ENCODE measurements at places on chromosomes 7 and 10.

GRCh38 chr10:24465124-24465874, 256.4 kb downstream of the KIAA1217 start:
- no peaks in the 10 kb centered on the region for H3K36me3 ChIP-seq
- peak overlapping the region; percentile 19 for H3K4me3 ChIP-seq
- no peaks in the 10 kb centered on the region for H3K27me3 ChIP-seq
- no peaks in the 10 kb centered on the region for H3K4me1 ChIP-seq
- H3K27ac ChIP-seq: peak overlapping the region; percentile 74
- DNase-seq: peak; percentile 45

DNA sequence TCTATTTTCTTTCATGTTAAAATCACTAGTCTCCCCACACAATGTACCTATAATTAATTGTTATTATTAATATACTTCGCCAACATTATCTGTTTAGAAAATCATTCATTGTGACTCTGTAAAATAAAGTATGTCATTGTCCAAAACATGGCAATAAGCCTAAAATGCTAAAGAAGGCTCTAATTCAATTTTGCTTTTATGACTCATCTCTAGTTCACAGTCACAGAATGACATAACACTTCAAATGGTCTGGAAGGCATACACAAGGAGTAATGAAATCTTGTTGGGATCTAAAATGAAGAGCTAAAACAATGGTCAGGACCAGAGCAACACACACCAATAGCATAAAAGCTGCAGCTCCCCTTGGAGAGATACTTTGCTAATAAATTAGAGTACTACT, 505.8 kb downstream of the GPAM start:
- no peaks in the 10 kb centered on the region for H3K27me3 ChIP-seq
- H3K27ac ChIP-seq: no peak overlapping the region
- H3K4me3 ChIP-seq: no peak overlapping the region
- DNase-seq: no peak
- H3K36me3 ChIP-seq: no peaks in the 10 kb centered on the region
- H3K4me1 ChIP-seq: no peaks in the 10 kb centered on the region

GRCh38 chr10:127415116-127415515, 134.0 kb upstream of the NPS start:
- no peak overlapping the region for H3K27ac ChIP-seq
- no peak for DNase-seq
- no peaks in the 10 kb centered on the region for H3K27me3 ChIP-seq
- no peaks in the 10 kb centered on the region for H3K4me1 ChIP-seq
- H3K4me3 ChIP-seq: no peak overlapping the region

GRCh38 chr7:94266238-94266644, 128.5 kb upstream of the COL1A2 start:
- DNase-seq: peak; percentile 19
- H3K27ac ChIP-seq: no peak overlapping the region
- no peaks in the 10 kb centered on the region for H3K36me3 ChIP-seq
- H3K4me3 ChIP-seq: no peak overlapping the region
- no peaks in the 10 kb centered on the region for H3K4me1 ChIP-seq
- H3K27me3 ChIP-seq: no peaks in the 10 kb centered on the region

GRCh38 chr7:7251742-7252141, 69.4 kb downstream of the C1GALT1 start:
- no peaks in the 10 kb centered on the region for H3K4me1 ChIP-seq
- no peak for DNase-seq
- no peaks in the 10 kb centered on the region for H3K27me3 ChIP-seq
- no peak overlapping the region for H3K4me3 ChIP-seq
- no peaks in the 10 kb centered on the region for H3K36me3 ChIP-seq
- H3K27ac ChIP-seq: no peak overlapping the region

DNA sequence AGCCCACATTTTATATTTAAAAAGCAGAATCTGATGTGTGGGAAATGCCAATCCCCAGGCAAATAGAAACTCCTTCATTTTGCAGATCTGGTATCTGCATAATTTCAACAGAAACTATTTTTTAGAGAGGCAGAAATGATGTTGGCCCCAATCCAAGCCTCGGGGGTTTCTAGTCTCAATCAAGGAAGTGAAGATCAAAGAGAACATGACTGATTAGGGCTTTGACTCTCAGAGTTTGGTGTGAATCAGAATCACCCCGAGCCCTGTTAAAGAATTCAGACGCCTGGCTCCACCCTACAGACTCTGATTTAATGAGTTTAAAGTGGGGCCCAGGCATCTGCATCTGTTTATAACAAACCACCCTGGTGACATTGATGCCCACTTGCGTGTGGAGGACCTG, 36.7 kb upstream of the UBE2H start:
- H3K4me1 ChIP-seq: no peaks in the 10 kb centered on the region
- DNase-seq: no peak
- H3K27ac ChIP-seq: no peak overlapping the region
- no peak overlapping the region for H3K4me3 ChIP-seq

DNA sequence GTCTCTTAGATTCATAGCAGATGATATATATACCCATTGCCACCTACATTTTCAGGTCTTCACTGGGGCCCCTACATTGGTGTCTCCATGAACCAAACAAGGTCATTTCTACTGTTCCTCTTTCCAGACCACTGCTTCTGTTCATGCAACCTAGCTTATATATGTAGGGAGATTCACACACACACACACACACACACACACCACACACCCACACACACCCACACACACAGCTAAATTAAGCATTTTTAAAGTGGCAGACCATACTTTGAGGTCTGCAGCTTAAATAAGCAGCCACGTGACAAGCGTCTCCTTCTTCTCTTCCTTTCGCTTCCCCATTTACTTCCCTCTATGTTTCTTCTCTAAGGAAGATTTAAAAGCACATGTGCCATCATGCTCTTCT, 70.0 kb upstream of the CC2D2B start:
- H3K27ac ChIP-seq: no peak overlapping the region
- no peaks in the 10 kb centered on the region for H3K27me3 ChIP-seq
- no peaks in the 10 kb centered on the region for H3K4me1 ChIP-seq
- H3K4me3 ChIP-seq: no peak overlapping the region

GRCh38 chr10:123459371-123460091, 206.6 kb upstream of the GPR26 start:
- no peak for DNase-seq
- no peak overlapping the region for H3K4me3 ChIP-seq
- H3K27me3 ChIP-seq: no peaks in the 10 kb centered on the region
- no peaks in the 10 kb centered on the region for H3K4me1 ChIP-seq

DNA sequence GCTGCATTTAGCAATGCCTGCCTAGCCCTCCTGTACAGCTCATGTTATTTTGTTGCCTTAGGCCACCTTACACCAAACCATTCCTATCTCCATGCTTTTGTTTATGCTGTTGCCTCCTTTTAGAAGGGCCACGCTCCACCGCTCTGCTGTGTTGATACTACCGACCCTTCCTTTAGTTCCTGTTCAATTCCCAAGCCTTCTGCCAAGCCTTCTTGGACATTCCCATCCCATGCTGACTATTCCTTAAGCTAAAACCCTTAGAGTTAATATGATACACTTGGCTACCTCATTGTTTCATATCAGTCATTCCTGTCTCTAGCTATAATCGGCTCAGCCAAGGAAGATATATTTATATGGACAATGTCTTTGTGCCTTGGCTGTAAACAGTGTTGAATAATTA, 705.5 kb downstream of the LRMDA start:
- DNase-seq: no peak
- no peak overlapping the region for H3K27ac ChIP-seq
- no peaks in the 10 kb centered on the region for H3K27me3 ChIP-seq
- H3K4me1 ChIP-seq: no peaks in the 10 kb centered on the region

DNA sequence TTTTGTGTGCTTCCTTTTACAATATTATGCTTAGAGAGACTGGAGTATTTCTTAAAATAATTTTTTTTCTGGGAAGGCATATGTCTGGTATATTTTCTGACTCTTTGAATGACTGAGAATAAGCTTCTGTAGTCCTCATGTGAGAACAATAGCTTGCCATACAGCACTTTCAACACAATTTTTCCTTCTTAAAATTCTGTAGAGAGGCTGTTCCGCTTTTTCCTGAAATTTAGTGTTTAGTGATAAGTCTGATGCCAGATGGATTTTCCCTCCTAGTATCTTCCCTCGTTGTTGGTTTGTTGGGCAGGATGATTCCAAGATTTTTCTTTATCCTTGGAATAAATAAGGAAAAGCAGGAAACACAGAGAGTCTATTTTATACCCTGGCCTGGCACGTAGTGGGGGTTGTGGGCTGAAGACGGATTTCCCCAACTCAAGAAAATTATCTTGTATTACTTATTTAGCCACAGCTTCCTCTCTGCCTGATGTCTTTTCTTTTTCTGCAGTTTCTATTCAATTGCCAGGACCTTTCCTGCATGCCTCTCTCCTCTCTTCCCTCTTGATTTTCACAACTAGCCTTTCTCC, 111.2 kb downstream of the AOAH start:
- no peak for DNase-seq
- H3K27ac ChIP-seq: no peak overlapping the region
- H3K27me3 ChIP-seq: no peaks in the 10 kb centered on the region
- H3K4me1 ChIP-seq: no peaks in the 10 kb centered on the region
- H3K4me3 ChIP-seq: no peak overlapping the region
- H3K36me3 ChIP-seq: no peaks in the 10 kb centered on the region

- DNase-seq: no peak
- H3K36me3 ChIP-seq: no peaks in the 10 kb centered on the region
- H3K4me3 ChIP-seq: no peak overlapping the region
- H3K27me3 ChIP-seq: no peaks in the 10 kb centered on the region
- H3K4me1 ChIP-seq: no peaks in the 10 kb centered on the region
Measured at GRCh38 chr10:99123336-99123735, 112.3 kb downstream of the HPSE2 start.

GRCh38 chr10:98418665-98419468, 3.9 kb upstream of the PYROXD2 start:
- peaks cover 4% of the 10 kb centered on the region for H3K4me1 ChIP-seq
- no peak overlapping the region for H3K4me3 ChIP-seq
- no peak overlapping the region for H3K27ac ChIP-seq
- H3K36me3 ChIP-seq: peaks cover 13% of the 10 kb centered on the region
- no peaks in the 10 kb centered on the region for H3K27me3 ChIP-seq
- no peak for DNase-seq

- no peaks in the 10 kb centered on the region for H3K4me1 ChIP-seq
- no peak overlapping the region for H3K27ac ChIP-seq
- H3K4me3 ChIP-seq: no peak overlapping the region
- no peaks in the 10 kb centered on the region for H3K27me3 ChIP-seq
- H3K36me3 ChIP-seq: no peaks in the 10 kb centered on the region
Measured at GRCh38 chr7:2487586-2488271, 11.5 kb upstream of the GRIFIN start.

DNA sequence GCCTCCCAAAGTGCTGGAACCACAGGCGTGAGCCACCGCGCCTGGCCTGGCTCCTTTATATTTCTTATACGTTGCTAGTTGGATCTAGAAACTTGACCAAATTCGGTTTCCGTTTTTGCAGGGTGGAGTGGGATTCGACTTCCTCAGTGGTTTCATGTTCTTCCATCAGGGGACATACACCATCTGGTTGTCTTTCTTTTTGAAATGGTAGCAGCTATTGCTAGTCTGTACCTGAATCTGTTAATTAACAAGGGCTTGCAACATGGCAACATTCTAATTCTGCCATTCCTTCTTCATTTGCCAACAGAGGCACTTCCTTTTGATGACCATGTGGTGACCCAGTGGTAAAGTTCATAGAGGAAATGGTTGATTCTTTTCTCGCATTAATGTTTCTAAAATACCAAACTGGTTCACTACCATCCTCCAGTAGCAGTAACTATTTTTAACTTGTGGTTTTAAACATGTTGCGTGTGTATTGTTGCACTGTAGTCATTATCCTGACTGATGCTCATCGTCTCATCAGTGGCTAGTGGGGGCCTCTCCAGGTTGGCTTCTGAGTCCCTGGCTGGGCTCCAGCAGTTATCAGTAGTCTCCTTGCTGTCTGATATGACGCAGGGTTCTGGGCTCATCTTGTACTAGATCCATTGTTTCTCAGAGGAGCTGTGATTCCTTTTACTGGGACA, 159.2 kb downstream of the RGS10 start:
- no peaks in the 10 kb centered on the region for H3K27me3 ChIP-seq
- no peak overlapping the region for H3K4me3 ChIP-seq

DNA sequence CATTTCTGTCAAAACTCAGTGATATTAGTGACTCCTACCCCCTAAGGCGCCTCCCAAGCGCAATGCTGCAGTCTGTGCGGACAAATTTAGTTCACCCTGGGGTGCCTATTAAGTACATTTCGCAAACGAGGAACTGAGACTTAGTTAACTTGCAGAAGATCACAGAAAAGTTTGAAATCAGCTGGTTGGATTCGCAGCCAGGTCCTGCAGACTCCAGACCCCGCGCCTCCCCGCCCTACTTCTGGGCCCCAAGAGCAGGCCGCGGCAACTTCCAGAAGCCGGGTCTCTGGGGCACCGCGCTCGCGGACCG, 588 bp downstream of the CYREN start:
- peaks cover 6% of the 10 kb centered on the region for H3K4me1 ChIP-seq
- H3K27me3 ChIP-seq: no peaks in the 10 kb centered on the region
- DNase-seq: no peak
- H3K36me3 ChIP-seq: no peaks in the 10 kb centered on the region
- H3K4me3 ChIP-seq: peak overlapping the region; percentile 86

- H3K27me3 ChIP-seq: no peaks in the 10 kb centered on the region
- H3K27ac ChIP-seq: no peak overlapping the region
- no peak for DNase-seq
- H3K4me1 ChIP-seq: no peaks in the 10 kb centered on the region
- H3K4me3 ChIP-seq: no peak overlapping the region
- H3K36me3 ChIP-seq: no peaks in the 10 kb centered on the region
Measured at GRCh38 chr7:27774717-27775328, 34.9 kb downstream of the TAX1BP1 start.

GRCh38 chr7:108308903-108309302, 147.3 kb downstream of the NRCAM start:
- H3K36me3 ChIP-seq: no peaks in the 10 kb centered on the region
- H3K4me1 ChIP-seq: no peaks in the 10 kb centered on the region
- H3K27me3 ChIP-seq: no peaks in the 10 kb centered on the region
- no peak overlapping the region for H3K4me3 ChIP-seq

GRCh38 chr7:5255832-5256231, 26.9 kb upstream of the SLC29A4 start:
- no peaks in the 10 kb centered on the region for H3K4me1 ChIP-seq
- no peaks in the 10 kb centered on the region for H3K36me3 ChIP-seq
- DNase-seq: no peak

- DNase-seq: no peak
- no peak overlapping the region for H3K27ac ChIP-seq
- H3K27me3 ChIP-seq: no peaks in the 10 kb centered on the region
- no peaks in the 10 kb centered on the region for H3K36me3 ChIP-seq
- H3K4me1 ChIP-seq: no peaks in the 10 kb centered on the region
Measured at GRCh38 chr7:138502023-138502767, 42.1 kb downstream of the TRIM24 start.

- no peak overlapping the region for H3K4me3 ChIP-seq
- H3K36me3 ChIP-seq: no peaks in the 10 kb centered on the region
- no peak overlapping the region for H3K27ac ChIP-seq
- no peaks in the 10 kb centered on the region for H3K4me1 ChIP-seq
Measured at GRCh38 chr7:119482671-119483070, 790.3 kb upstream of the KCND2 start.

GRCh38 chr7:43769791-43770465, 11.4 kb downstream of the BLVRA start:
- H3K4me3 ChIP-seq: no peak overlapping the region
- DNase-seq: no peak
- no peaks in the 10 kb centered on the region for H3K36me3 ChIP-seq
- no peak overlapping the region for H3K27ac ChIP-seq
- H3K4me1 ChIP-seq: peaks cover under 1% of the 10 kb centered on the region

Data from colonic mucosa (tissue), 4 donors.